Activated T-cell treated with anti-CD3 and anti-CD28 coated beads, Interleukin-2, amount 50 U/mL, for 24 hours (primary cell): ENCODE measurements at places on chromosomes 6 and 20.

DNA sequence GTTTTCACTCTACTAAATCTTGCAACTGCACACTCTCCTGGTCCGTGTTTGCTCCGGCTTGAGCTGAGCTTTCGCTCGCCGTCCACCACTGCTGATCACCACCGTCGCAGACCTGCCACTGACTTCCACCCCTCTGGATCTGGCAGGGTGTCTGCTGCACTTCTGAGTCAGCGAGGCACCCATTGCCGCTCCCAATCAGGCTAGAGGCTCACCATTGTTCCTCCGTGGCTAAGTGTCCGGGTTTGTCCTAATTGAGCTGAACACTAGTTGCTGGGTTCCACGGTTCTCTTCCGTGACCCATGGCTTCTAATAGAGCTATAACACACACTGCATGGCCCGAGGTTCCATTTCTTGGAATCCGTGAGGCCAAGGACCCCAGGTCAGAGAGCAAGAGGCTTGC is 98.6 kb upstream of the GPR6 start:
- H3K27me3 ChIP-seq, result peaks cover 21% of the 10 kb centered on the region
- DNase-seq, result no peak
- no peak overlapping the region for H3K27ac ChIP-seq
- no peak overlapping the region for H3K4me3 ChIP-seq

GRCh38 chr20:52540509-52540908 is 348.9 kb upstream of the ZFP64 start:
- DNase-seq, result no peak
- H3K4me1 ChIP-seq, result peaks cover 2% of the 10 kb centered on the region
- peaks cover 2% of the 10 kb centered on the region for H3K27me3 ChIP-seq
- no peak overlapping the region for H3K27ac ChIP-seq
- no peaks in the 10 kb centered on the region for H3K36me3 ChIP-seq

DNA sequence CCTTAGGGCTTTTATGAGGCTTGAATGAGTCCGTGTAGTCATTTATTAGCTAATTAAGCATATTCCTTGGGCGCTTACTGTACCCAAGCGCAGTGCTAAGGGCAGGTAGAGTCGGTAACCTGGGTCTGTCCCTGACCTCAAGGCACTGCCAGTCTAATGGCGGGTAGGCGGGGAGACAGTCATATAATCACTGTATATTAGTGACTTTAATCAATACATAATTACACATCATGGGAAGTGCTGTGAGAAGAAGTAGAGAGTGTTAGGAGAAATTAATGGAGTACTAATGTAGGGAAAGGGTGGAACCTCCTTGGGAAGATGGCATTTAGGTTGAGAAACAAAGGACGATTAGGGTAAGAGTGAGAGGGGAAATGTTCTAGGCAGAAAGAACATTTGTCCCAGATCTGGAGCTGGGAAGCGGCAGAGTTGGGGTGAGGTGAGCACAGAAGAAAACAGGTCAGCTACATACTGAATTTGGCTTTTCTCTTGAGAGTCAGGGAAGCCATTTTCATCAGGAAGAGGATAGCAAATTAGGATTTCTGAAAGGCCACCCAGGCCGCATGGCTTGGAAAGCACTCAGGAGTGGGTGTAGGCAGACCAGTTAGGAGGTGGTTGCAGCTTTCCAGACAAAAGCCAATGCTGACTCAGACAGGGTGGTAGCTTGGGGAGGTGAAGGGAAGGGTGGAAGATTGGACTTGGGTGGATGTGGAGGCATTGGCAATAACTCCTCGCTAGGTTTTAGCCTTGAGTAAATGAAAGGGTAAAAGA is 954 bp upstream of the BLCAP start:
- H3K4me3 ChIP-seq, result peak overlapping the region; percentile 89
- H3K4me1 ChIP-seq, result peaks cover 40% of the 10 kb centered on the region
- no peak for DNase-seq
- peak overlapping the region; percentile 99 for H3K27ac ChIP-seq
- H3K36me3 ChIP-seq, result peaks cover 15% of the 10 kb centered on the region

DNA sequence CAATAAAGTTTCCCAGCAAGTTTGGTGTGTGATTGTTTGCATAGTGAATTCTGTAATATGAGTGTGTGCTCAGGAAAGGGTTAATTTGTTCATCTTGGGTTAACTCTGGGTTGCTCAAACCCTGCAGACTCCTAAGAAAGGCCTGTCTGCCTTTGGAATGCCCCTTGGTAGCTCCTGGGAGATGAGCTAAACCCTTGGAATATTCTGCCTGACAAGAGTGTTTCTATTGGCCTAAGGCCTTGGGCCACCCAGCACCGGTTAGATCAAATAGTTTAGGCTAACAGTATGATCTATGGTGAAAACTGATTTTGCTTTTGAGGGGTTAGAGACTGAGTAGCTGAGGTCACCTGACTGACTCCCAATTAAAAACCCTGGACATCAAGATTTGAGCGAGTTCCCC is 248.3 kb downstream of the GRM1 start:
- H3K4me1 ChIP-seq, result no peaks in the 10 kb centered on the region
- DNase-seq, result no peak
- no peak overlapping the region for H3K27ac ChIP-seq
- H3K36me3 ChIP-seq, result no peaks in the 10 kb centered on the region
- H3K4me3 ChIP-seq, result no peak overlapping the region

GRCh38 chr20:848193-848592 is 14.7 kb downstream of the FAM110A start:
- H3K36me3 ChIP-seq, result peaks cover 8% of the 10 kb centered on the region
- no peak for DNase-seq
- H3K4me3 ChIP-seq, result no peak overlapping the region

DNA sequence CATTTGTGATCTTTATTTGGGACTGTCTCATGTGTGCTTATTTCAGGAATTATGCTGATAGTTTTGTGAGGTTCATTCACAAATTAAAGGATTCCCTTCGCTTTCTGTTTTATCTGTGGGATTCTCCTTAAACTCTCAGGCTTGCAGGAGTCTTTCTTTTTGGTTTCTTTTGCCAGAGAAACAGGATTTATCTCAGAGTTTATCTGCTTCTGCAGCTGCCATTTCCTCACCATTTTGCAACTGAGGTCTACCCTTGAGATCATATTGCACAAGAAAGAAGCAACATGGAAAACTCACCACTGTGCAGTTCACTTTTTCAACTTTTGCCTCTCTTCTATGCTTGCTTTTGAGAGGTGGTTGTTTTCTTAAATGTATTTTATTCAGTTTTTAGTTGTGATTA is 201.0 kb downstream of the PRL start:
- no peak for DNase-seq
- no peak overlapping the region for H3K27ac ChIP-seq
- no peak overlapping the region for H3K4me3 ChIP-seq
- H3K4me1 ChIP-seq, result peaks cover 6% of the 10 kb centered on the region
- no peaks in the 10 kb centered on the region for H3K27me3 ChIP-seq

DNA sequence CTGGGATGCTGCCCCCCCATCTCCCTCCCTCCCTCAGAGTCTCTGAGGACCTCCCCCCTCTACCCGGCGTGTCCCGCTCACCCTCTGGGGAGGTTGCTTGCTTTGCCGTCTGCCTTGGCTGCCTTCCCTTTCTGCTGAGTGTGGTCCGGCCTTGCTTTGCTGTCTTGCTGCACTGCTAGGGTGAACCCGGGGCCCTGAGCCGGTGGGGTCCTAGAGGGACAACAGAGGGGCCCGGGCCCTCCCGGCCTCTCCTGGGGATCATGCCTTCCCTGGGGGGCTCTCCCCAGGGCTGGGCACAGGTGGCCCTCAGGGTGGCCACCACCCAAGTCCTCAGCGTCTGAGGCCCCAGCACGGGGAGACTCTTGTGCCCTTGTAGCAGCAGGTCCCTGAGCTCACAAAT is 19.3 kb downstream of the SLCO4A1 start:
- no peak for DNase-seq
- H3K36me3 ChIP-seq, result peaks cover 74% of the 10 kb centered on the region
- no peaks in the 10 kb centered on the region for H3K4me1 ChIP-seq
- no peak overlapping the region for H3K27ac ChIP-seq

DNA sequence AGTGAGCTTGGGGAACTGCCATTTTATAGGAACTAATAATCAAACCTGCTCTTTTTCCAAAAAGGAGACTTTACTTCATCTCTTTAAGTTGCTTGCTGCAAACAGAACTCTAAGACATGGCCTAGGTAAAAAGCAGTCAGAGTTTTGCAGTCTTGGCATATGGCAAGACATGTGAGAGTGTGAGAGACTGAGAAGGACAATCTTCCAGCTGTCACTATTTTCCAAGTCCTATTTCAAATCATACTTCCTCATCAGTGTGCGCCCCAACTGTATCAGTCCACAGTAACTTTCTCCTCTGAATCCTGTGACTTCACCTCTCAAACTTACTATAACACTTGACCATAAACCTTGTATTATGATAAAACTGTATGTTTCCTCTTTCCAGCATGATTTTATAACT is 10.4 kb downstream of the CALHM6 start:
- DNase-seq, result no peak
- no peaks in the 10 kb centered on the region for H3K36me3 ChIP-seq
- H3K27me3 ChIP-seq, result no peaks in the 10 kb centered on the region
- peaks cover 27% of the 10 kb centered on the region for H3K4me1 ChIP-seq
- H3K27ac ChIP-seq, result no peak overlapping the region

GRCh38 chr6:55756531-55757031 is 118.8 kb downstream of the BMP5 start:
- no peaks in the 10 kb centered on the region for H3K27me3 ChIP-seq
- H3K36me3 ChIP-seq, result no peaks in the 10 kb centered on the region
- no peak overlapping the region for H3K27ac ChIP-seq
- H3K4me1 ChIP-seq, result no peaks in the 10 kb centered on the region
- no peak overlapping the region for H3K4me3 ChIP-seq
- no peak for DNase-seq

- H3K4me1 ChIP-seq, result no peaks in the 10 kb centered on the region
- H3K4me3 ChIP-seq, result no peak overlapping the region
- no peak overlapping the region for H3K27ac ChIP-seq
- no peak for DNase-seq
- H3K36me3 ChIP-seq, result no peaks in the 10 kb centered on the region
Observed at GRCh38 chr20:61937963-61938838, 127.5 kb downstream of the TAF4 start.
